Activated CD4-positive, alpha-beta T cell treated with anti-CD3 and anti-CD28 coated beads for 1 hour (primary cell): ENCODE measurements at places on chromosomes 1 and 21.

DNA sequence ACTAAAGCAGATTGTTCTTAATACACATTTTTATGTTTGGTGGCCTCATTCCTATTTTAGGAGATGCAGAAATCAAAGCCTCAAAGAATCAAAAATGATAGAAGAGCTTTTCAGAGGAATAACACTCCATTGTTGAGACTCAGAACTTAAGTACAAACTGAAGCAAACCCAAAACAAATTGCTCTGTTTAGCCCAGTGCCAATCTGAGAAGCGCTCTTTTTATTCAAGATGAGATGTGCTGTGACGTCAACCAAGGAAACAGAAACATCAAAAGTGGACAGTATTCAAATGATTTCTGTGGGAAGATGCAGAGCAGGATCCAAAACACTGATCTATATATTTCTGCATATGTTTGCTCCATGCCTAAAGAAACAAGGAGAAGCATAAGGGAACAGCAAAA is 18.0 kb downstream of the COLGALT2 start:
- no peak for DNase-seq

GRCh38 chr1:150185481-150185880 is 35.8 kb downstream of the PLEKHO1 start:
- no peak for DNase-seq

DNA sequence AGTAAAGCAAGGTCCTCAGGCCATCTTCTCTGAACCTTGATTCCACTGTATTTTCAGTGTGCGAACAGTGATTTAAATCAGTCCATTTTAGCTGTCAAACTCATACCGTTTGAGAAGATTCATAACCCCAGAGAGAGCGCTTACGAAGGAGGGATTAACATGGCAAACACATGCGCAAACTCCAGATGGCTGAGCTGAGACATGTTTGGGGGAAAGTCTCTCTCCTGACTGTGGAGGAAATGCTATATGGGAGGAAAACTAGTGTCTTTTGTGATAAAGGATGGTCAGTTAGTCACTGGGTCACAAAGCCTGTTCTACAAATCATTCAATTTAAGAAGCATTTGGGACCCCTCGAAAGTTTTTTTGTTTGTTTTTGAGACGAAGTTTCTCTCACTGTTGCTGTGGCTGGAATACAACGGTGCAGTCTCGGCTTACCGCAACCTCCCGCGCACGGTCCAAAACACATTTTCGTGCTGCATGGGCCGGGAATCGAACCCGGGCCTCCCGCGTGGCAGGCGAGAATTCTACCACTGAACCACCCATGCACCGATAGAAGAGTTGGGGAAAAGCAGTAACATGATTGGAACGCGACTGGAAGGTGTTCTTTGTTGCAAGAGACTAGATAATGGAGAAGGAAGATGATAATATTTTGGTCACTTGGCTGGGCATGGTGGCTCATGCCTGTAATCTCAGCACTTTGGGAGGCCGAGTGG is 58.4 kb upstream of the CXADR start:
- no peak for DNase-seq

GRCh38 chr1:169368406-169368769 is 393 bp downstream of the BLZF1 start:
- peak; percentile 22 for DNase-seq

GRCh38 chr1:199612976-199613774 is 414.3 kb upstream of the NR5A2 start:
- no peak for DNase-seq

GRCh38 chr1:160811147-160811546 is 15.2 kb downstream of the LY9 start:
- no peak for DNase-seq

DNA sequence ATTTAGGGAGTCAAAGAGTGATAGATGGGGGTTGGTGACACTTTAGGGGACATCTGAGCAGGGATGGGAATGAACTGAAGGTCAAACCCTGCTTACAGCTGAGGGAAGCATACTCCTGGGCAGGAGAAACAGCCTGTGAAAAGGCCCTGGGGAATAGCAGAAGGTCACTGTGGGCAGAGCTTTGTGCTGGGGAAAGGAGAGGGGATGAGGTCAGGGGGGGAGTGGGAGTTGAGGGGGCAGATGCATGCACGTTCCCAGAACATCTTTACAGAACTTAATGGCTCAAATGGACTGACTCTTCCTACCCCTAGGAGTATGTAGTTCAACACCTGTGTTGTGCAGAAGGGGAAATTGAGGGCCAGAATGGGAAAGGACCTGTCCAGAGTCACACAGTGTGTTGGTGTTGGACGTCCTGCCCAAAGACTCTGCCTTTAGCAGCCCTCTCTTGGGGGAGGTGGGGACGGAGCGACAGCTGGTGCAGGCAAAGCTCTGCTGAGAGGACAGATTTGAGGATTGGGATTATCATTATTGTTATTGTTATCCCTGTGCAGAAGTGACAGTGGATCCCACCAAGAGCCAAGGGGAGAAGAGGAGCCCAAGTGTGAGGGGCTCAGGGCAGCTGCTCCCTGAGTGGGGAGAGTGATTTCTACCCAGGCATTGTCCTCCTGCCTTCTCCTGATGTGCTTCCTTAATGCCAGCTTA is 116.5 kb downstream of the PTPRU start:
- DNase-seq = no peak

DNA sequence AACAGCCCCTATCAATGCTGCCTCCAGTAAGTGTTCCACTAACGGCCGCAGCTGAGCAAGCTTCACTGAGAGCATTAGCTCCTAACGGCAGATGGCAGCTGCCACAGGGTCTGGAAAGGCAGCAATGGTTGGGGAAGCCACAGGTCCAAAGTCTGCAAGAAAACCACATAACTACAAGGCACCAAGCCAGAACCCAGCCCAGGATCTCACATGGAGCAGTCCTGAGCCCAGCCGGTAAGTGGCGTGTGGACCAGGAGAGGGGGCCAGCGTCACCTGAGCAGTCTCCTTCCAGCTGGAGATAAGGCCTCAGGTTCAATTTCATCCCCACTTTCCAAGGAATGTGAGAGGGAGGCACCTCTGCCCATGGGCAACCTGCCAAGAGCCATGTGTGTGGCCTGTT is 13.2 kb downstream of the SYT2 start:
- no peak for DNase-seq

GRCh38 chr21:43922949-43923348 is 57.9 kb downstream of the AGPAT3 start:
- DNase-seq = no peak

- no peak for DNase-seq
Observed at GRCh38 chr1:14997646-14998276, 155.8 kb upstream of the TMEM51 start.

GRCh38 chr1:83006271-83006670 is 992.7 kb downstream of the TTLL7 start:
- DNase-seq = no peak

GRCh38 chr1:143611159-143611558 is 360.6 kb downstream of the FAM72C start:
- no peak for DNase-seq

DNA sequence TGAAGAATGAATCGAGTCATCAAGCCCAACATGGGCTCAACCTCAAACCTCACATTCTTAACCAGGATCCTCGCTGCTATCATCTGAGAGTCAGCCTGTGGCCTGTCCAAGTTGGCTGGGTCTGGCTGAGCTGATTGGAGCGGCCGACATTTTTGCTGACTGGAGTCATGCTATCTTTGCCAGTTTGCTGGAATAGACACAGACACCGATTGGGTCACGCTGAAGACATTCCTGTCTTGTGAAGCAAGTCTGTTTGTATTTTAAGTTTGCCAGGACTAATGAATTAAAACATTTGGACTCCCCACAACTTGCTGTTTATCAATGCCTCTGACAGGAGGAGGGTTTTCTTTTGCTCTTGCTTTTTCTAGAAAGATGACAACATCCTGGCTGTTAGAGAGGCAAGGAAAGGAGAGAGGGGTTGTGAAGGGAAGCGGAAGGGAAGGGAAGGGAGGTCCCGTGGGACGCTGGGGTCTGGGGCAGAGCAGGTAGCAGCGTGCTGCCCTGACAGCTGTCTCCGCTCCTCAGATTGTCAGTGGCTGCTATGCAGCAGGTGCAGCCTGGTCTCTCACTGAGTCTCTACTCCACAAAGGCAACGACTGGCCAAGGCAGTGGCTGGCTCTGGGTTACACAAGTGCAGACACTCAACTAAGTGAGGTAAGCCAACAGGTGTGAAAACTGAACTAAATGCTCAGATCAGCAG is at the start of gene MAP3K7CL:
Gene MAP3K7CL, plus strand, starts transcription at position 375 of the 700 bp plus-strand sequence. CDS start 2,701 bp downstream, outside the sequence.
- DNase-seq = no peak

DNA sequence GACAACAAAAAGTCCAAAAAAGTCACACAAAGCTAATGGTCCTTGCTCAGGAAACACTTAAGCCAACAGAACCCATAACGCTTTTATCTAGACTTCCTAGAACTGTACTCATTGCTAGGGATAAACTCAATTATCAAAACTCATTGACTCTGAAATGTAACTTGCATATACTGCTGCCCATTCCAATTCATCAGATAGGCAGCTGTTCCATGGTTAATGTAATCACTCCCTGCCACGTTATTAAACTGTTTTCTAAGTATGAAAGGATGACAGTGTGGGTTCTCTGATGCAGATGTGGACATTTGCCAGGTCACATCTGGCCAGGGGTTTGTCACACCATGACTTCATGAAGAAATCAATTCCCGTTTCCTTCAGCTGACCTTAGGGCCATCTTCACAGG is 30.3 kb upstream of the DNAJC11 start:
- no peak for DNase-seq

DNA sequence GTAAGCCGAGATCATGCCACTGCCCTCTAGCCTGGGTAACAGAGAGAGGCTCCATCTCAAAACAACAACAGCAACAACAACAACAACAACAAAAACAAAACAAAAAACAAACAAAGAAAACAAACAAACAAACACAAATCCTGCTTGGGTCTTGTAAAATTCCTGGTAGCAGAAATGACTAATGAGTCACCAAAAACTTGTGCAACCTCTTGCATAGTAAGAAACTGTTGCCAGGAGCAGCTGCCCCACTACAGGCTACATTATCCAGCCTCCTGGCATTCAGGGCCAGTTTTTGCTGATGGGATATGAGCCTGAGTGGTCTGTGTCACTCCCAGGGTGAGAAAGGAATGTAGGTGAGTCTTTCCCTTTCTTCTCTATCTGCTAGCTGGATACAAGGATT is 245.4 kb downstream of the TNR start:
- DNase-seq = no peak

DNA sequence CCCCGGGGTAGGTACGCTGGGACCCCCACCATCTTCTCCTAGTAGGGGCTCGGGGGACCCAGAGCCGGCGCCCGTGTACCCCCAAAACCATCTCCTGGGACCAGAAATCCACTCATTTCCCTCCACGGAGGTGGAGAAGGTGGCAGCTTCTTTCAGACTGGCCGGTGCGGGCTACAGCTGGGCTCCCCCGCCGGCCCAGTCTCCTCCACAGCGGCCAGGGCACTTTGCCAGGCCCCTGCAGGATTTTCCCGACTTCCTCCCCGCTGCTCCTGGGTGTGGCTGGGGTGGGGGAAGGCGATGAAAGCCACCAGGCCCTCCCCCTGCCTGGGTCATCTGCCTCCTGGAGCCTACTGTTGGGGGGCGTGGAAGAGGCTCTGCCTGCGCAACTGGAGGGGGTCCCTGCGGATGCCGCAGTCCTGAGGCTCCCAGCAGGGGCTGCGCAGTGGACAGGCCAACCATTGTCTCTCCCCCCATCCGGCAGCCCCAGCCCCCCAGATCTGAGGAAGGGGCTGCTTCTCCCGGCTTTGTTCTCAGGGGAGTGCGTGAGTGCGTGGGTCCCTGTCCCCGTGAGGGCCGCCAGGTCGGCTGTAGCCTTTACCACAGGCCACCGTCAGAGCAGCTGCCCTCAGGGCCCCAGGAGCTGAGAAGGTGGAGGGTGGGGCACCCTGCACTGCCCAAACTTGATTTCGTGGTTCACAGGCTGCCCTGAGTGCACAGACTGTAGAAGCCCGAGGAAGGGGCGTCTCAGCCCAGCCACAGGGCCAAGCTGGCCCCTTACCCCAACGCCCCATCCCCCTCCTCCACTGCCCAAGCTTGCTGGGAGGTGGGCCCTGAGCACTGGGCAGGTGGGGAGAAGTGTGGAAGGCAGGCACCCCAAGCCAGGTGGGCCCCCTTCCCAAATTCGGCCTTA is 1.3 kb downstream of the AGRN start:
- no peak for DNase-seq

DNA sequence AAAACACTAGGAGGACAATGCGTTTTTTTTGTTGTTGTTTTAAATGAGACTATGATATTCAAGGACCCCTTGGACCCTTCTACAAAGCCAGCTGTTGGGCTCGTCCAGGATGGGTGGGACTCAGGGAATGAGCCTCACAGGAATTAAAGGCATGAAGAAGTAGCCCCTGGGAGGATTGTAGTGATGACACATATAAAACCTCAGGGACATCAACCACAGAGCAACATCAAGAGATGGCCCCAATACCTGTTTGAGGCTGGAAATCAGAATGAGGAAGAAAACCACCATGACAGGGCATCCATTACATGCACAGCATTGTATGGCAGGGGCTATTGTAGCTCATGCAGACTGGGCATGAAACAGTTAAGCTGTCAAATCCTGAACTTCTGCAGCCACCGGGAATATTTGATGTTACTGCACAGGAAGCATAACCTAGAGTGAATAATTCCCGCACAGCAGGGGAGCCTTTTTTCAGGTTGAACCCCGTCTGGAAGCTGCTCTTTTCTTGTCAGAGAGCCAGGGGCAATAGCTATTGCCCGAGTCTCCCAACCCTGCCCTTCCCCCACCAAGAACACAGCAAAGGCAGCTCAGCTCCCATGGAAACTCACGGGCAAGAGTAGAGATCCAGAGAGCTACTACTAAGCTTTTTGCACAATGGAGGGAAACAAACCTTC is 140.2 kb upstream of the FGGY start:
- no peak for DNase-seq

- no peak for DNase-seq
Observed at GRCh38 chr1:113433184-113433583, 42.9 kb downstream of the MAGI3 start.

DNA sequence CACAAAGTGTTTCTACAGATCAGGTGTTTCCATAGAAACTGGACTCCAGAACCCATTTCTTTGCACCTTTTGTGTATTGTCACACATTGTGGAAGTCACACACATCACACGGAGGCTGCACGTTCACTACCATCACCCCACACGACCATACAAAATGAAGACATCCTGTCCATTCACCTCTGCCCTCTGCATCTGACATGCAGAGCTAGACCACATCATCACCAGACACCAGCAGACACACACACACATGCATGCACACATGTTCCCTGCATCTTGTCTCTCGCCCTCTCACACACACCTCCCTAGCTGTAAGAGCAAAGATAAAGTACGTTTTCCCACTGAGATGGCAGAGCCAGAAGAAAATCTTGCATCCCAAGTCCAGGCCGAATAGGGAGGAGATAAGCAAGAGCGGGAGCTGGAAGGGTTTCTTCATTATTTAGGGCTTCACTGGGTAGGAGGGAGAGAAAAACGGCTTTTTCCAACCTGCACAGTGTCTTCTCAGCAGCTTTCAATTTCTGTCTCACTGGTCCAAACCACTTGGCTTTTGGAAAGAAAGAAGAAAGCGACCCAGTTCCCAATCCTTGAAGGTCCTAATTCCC is 709 bp downstream of the PRELP start:
- DNase-seq = no peak
